ENCODE measurements at places on chromosomes 1 and 21.
A peak's percentile ranks its signal among the peaks of the same experiment; 100 is the strongest.

- ATAC-seq = no peak
Measured at GRCh38 chr1:201889090-201889968, 631 bp downstream of the SHISA4 start.

GRCh38 chr1:226903819-226904716 lies 33.7 kb downstream of the PSEN2 start:
- no peak for ATAC-seq

- no peak for ATAC-seq
Measured at GRCh38 chr1:228365271-228366061, 41.2 kb downstream of the TRIM11 start.

DNA sequence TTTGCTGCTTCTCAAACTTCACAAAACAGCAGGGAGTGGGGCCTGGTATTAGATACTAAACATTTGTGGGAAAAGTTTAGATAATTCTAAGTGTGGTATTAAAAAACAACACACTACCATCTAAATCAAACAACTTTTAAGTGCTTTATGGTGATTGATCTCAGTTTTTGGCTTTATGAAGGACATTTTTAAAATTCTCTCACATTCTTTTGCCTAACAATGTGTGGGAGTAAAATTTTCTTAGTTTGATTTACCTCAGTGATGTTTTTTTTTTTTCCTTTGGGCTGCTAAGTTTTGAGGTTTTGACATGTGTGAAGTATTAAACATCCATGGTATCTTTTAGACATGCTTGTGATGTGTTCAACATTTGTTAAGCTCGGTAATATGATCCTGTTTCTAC lies 116.2 kb downstream of the DISP1 start:
- ATAC-seq = no peak

DNA sequence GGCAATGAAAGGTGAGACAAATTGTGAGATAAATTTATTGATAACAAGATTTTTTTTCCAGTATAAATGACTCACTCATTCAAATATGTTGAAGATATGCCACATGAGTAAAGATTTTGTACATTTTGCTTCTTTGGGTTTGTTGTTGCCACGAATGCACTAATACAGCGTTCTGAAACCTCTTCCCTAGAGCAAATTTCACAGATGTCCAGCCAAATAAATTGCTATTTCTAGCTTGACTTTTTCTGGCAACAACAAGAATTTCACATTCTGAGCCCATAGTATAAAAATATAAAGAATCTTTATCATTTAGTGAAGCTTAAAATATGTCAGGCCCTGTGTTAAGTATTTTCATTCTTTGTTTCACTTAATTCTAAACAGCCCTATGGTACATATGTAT lies 114.5 kb upstream of the COL24A1 start:
- no peak for ATAC-seq

- ATAC-seq = peak; percentile 9
Measured at GRCh38 chr1:32201011-32201855, 838 bp downstream of the CCDC28B start.

DNA sequence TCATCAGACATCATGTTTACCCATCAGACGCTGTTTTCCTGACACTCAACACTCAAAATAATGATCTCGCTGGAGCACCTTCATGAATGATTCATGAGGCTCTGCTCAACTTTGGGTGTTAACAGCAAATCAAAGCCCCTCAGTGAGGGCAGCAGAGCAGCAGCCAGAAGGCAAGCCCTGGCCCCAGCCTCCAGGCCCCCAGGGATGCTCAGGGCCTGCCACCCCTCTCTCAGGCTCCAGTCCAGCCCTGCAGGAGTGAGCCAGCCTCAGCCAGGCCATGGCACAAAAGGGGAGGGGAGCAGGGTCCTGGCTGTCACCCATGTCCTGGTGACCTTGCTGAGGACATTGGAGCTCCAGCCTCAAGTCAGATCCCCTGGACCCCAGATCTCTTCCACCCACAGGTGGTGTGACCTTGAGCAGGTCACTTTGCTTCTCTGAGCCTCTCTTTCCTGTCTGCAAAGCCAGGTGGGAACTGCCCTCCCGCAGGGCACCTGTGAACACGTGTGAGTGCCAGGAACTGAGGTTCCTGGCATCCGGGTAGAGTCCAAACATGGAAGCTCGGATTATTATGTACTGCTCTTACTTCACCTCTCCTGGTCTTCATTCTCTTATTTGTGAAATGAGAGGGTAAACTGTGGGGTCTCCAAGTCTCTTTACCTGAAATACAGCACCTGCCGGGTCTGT lies 161.6 kb upstream of the VAMP3 start:
- ATAC-seq = no peak

- no peak for ATAC-seq
Measured at GRCh38 chr1:32848354-32849063, 22.2 kb downstream of the FNDC5 start.

DNA sequence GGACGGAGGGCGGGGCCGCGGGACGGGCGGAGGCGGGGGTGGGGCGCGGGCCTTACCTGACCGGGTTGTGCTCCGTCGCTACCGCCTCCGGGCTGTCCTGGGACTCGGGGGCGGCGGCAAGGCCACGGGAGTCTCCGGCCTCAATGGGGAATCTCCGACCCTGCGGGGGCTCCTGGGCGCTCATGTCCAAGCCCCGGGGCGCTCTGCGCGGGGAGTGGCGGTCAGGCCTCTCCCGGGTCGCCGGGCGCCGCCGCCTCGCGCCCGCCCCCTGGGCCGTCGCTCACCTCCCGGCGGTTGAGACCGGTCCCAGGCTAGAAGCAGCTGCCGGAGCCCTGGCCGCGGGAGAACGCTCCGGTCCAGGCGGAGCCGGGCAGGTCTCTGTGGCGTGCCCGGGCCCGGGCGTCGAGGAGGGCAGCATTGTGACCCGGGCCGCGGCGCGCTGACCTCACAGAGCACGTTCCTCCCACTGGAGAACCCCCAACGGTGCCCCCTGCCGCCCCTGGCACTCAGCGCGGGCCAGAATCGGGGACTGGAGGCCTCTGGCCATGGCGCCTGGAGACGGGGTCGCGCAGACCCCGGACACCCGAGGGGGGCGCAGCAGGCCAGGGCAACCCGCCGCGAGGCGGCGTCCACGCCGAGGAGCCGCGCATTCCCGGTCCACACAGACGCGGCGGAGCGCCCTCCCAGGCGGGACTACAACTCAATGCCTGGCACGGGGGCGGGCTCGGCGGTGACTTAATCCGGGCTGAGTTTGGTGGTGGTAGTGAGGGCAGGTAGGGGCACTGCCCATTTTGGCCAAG lies 411 bp downstream of the FAM229A start:
- ATAC-seq = peak; percentile 63

GRCh38 chr1:172700556-172700955 lies 41.7 kb downstream of the FASLG start:
- no peak for ATAC-seq

GRCh38 chr1:90591970-90592356 lies 125.1 kb downstream of the BARHL2 start:
- no peak for ATAC-seq

DNA sequence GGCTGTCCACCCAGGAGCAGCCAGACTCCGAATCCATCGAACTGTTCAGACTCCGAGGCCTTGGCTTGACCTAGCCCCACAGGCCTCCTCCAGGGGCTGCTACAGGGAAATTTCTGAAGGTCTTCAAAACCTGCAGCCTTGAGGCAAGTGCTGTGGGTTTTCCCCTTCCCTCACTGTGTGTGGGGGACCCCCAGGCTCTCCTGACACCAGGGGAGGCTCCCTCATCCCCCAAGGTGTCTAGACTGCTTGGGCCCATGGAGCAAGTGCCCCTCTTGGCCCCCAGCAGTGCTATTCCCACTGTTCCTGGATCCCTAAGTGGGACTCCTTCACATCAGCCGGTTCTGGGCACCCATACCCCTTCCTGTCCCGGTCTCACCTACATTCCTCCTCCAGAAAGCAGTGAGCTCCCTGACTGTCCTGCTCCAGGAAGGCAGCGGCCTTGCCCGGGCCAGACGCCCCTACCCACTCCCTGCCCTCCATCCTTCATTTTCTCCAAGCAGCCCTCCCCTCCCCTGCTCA lies 814 bp downstream of the PAQR7 start:
- ATAC-seq = no peak

DNA sequence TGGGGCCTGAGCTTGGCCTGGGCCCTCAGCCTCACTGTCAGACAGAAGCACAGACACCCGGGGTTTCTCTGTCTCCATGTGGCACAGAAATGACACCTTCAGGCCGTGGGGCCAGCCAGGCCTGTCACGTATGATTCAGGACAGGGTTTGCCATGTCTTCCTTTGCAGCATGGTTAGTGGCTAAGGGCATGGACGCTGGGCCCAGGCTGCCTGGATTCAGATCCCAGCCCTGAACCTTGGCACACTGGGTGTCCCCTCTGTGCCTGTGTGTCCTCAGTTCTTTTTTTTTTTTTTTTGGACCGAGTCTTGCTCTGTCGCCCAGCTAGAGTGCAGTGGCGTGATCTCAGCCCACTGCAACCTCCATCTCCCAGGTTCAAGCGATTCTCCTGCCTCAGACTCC lies 73.6 kb downstream of the SPSB1 start:
- ATAC-seq = no peak

GRCh38 chr1:219325368-219325742 lies 151.7 kb downstream of the LYPLAL1 start:
- no peak for ATAC-seq

DNA sequence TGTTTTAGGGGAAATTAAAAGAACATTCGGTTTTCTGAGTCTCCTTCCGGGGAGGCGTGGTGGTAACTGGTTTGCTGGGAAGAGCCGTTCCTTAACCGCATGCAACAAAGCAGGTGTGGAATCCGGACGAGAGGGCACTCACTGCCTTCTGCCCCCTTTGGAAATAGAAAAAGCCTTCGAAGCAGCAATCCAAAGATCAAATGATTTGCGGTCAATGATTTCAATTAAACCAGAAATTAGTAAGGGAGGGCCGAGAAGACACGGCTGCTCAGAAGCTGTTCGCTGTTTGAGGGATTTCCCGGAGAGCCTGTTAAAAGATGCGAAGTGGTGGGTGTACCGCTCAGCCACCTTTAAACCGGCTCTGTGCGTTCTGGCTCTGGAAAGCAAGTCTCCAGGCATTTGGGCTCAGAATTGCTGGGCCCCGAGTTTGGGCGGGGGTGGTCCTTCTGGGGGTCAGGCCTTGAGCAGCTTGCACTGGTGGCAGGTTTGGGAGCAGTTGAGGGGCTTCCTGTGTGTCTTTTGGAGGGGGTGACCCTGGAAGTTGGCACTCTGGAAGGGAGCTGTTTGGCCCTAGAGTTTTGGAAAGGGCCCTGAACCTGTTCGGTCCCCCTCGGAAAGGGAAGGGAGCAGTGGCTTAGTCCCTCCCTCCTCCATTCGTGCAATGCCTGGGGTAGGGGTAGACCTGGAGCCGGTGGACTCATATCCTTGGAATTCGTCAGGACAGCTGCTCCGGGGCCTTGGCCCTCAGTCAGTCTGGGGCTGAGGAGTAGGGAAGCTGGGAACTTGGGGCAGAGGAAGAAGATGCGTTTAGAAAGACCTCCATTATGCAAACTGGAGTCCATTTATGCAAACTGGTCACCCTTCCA lies 3.1 kb downstream of the SIM2 start:
- no peak for ATAC-seq

DNA sequence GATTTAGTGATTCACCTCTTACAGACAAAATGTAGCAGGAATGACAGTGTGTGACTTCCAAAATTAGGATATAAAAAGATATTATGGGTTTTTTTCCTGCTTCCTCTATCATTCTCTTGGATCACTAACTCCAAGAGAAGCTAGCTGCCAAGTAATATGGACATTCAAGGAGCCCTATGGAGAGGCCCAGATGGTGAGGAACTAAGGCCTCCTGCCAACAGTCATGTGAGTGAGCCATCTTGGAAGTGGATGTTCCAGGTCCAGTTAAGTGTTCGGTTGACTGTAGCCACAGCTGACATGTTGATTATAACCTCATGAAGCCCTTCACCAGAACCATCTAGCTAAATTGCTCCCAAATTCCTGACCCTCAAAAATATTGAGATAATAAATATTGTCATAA lies 38.8 kb downstream of the CD160 start:
- no peak for ATAC-seq

All from esophagus mucosa (tissue), 1 donor.